Stimulated activated CD8-positive, alpha-beta memory T cell treated with anti-CD3 and anti-CD28 coated beads, Interleukin-4, amount 100 ng/mL, for 4 hours (primary cell): ENCODE measurements at places on chromosomes 1 and 21.

DNA sequence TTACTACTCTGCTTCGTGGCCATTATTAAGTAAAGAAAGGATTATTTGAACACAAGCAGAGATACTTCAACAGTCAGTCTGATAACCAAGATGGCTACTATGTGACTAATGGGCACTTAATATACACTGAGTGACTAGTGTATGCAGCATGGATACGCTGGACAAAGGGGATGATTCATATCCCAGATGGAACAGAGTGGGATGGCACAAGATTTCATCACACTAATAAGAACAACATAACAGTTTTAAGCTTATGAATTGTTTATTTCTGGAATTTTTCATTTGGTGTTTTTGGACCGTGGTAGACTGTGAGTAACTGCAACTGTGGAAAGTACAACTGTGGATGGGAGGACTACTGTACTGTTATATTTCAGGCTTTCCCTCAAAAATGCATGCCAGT lies 9.4 kb downstream of the ZCCHC17 start:
- no peak for DNase-seq

DNA sequence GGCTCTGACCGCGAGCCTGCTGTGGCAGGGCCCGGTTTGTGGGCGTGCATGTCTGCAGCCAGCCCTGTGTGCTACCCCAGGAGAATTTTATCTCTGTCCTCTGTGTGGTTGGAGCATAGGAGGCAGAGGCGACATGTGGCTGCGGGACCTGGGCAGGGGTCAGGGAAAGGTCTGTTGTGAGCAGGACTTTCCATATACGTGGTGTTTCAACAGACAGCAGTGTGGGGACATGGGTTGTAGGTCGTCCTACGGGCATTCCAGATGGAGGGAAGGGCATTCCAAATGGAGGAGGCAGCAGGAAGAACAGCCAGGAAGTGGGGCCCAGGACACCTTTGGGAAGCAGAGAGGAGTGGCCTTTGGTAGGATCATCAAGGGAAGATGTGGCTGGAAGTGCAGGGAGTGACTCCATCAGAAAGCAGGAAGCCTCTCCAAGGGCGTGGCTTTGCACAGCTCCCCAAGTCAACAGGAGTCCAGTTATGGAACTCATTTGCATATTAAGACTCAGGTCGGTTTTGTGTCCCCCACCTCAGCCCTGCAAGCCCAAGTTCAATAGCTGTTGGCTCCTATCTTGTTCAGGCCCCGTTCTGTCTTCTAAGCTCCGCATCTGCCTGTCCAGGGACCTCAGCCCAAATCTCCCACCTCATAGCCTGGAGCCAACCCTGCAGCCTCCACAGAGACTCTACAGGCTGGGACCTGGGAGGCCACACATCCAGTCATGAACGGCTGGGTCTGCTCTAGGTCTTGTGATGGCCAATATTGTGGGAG lies 309.1 kb downstream of the MATN1 start:
- no peak for DNase-seq

DNA sequence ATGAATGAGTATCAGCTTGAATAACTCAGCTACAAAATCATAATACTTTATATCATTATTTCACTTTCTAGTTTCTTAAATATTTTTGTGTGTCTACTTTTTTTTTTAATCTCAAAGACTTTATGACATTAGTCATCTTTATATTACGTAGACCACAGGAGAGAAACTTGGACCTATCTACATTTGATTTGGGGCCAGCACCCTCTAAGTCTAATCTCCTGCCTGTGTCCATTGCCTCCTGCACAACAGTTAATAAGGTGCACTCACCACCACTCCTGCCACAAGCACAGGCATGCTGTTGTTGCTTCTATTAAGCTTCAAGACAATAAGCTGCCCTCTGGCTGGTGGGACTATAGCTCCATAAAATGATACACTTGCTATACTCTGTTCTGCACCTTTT lies 70.4 kb downstream of the DIRAS3 start:
- DNase-seq = no peak

DNA sequence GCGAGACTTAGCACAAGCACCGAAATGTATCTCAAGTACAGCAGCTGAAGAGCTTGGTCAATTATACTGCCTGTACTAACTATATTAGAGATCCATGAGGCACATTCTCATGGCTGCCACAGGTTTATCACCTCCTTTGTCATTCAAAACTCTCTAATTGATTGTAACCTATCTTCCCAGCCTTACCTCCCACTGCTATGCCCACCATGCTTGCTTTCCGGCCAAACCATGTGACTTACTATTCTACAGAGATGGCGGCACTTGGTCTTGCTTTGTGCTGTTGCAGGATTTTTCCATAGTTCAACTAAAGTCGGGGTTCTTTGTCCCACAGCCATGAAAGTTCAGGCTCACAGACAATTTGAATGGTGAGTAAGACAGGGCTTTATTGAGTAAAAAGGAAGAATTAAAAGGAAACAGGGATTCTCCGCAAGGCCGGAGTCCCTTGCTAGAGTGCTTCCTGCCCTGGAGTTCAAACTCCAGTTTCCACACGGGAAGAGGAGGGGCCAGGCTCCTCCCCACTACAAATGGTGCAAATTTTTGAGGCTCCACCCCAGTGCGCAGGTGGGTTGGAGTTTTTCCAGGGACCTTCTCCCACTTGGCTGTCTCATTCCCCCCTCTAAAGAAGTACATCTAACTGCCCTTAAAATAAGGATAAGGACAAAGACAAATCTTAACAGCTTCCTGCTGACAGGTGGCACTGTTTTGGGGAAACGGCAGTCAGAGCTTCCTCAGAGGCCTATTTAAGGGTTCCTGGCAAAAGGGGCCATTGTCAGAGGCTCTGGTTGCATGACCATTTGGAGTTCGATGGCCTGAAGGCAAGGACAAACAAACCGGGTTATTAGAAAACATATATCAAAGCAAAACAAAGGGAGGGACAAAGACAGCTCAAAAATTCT lies 28.7 kb downstream of the FMO2 start:
- no peak for DNase-seq

GRCh38 chr1:70966018-70966638 lies 81.5 kb downstream of the PTGER3 start:
- DNase-seq = no peak

DNA sequence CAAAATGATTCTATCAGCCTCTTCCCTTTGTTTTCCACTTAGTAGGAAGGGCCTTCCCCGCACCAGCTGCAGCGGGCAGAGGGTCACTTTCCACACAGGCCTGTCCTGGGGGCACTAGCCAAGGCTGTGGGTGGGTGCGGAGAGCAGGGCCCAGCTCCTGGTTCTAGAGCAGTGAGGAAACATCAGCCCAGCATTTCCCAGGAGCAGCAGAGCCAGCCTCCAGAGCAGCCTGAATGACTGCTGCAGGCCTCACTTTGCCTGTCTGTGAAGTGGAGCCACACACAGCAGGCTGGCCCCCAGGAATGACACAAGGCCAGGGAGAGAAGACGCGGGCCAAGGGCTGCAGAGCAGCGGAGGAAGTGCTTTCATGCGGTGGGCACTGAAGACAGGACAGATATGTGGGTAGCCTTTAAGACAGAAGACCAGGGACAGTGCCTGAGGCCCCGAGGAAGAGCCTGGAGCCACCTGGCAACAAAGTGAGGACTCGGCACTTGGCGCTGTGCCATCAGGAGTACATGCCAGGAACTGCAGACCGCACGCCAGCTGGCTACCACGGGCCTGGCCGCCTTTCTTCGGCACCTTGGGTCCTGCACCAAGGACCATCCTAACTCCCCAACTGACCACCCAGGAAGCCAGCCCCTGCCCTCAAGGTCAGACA lies 42.0 kb downstream of the ACOT7 start:
- DNase-seq = no peak

GRCh38 chr1:172162236-172162635 lies 258.2 kb upstream of the C1orf105 start:
- DNase-seq = no peak

DNA sequence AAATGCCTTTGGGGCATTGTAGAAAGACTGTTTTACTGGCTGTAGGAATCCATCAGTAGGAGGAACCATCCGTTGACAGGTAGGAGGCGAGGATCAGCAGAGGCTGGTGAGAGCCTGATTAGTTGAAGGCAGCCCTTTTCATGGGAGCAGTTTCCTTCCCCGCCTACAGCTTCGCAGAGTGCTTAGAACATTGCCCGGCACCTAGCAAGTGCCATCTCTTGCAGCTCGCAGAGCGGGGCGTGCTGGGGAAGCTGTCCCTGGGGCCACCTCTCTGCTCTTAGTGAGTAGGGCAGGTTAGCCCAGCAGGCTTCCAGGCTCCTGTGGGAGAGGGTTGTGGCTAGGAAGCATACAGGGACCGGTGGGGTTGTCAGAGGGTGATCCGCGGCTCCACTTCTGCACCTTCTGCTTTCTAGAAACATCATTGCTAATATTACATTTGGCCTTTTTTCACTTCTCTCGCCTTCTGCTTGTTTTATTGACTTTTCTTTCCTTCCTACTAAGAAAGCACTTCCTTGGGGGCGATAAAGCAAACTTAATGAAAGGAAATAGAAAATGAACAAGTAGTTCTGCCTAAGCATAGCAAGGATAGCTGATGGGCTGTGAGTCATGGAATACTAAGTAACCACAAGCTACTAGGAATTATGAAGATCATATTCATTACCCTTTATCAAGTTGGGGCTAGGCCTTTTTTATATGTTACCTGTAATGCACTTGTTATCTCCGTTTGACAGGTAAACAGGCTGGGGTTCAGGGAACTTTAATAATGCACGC lies 176.7 kb downstream of the GALNT2 start:
- DNase-seq = no peak

GRCh38 chr1:53459321-53460175 lies at the start of gene DMRTB1:
TSS of gene DMRTB1 (plus strand) at chr1:53459399. CDS start at chr1:53459454, 55 bp downstream.
- DNase-seq = no peak

DNA sequence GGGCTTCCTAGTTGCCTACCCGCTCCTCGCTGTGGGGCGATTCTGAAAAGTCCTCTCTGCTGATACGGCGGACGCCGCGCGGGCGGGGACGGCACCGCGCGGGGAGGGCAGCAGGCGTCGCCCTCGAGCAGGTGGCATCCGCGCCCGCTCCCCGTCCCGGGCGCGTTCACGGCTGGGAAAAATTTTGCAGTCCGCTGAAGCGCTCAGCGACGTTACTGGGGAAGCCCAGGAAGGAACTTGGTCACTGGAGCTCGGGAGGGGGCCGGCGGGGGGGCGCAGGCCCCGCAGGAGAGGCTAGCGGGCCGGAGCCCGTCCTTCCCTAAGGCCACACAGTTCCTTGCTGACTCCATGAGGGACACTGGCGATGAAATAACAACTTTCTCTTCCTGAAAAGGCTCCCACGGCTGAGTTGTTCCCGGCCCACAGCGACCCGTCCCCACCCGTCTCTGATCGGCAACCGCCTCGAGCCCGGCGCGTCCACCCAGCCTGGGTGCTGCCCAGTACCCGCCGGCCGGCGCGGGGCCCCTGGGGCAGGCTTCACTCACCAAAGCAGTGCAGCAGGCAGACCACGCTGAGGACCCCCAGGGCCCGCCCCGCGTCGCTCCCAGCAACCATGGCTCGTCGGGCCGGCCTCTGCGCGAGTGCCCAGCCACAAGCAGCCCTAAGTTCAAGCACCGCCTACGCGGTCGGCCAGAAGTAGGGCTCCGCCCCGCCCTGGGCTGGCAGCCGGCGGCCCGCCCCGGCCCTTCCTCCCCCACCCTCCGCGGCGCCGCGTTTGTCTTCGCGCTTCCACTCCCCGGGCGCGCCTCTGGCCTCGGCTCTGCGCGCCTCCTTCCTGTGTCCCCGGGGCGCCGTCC lies at the start of gene CD58:
TSS of gene CD58 (minus strand) at position 669 of the 857 bp plus-strand sequence. CDS start at position 615, 54 bp downstream.
- DNase-seq = peak; percentile 42

GRCh38 chr1:197776351-197777105 lies 1.2 kb upstream of the DENND1B start:
- no peak for DNase-seq

DNA sequence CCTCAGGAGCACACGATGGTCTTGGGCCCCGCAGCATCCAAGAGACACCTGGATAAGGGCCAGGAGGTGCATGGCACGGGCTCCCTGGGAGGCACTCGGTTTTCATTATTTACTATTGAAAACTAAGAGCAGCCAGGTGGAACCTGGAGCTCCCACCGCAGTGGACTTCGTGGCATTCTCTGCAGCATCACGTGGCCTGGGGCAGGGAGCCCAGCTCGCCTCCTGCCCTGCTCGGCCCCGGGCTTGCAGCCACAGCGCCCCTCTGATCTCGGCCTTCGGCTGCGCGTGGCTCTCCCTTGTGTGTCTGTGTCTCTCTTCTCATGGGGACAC lies 121.6 kb downstream of the SIK1 start:
- DNase-seq = no peak

- DNase-seq = no peak
Observed at GRCh38 chr21:45602106-45602505, 41.4 kb upstream of the PCBP3 start.

- DNase-seq = no peak
Observed at GRCh38 chr1:150575072-150575489, 4.3 kb downstream of the MCL1 start.

- DNase-seq = no peak
Observed at GRCh38 chr1:231420299-231420958, 1.7 kb downstream of the EGLN1 start.

DNA sequence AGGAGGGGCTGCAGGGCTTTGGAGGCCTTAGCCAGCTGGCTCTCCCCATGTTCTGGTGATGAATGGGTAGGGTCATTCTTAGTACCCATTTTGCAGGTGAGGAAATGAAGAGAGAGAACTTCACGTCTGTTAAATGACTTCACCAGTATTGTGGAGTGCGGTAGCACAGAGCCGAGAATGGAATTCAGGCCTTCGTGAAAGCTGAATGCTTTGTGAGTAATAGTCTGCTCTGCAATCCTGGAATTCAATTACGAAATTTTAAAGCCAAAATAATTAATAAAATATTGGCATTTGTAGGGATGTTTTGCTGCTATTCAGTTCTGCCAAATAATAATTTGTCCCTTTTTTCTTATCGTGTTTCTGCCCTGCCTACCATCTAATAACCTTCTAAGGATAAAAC lies 197.7 kb downstream of the GREM2 start:
- no peak for DNase-seq

- DNase-seq = no peak
Observed at GRCh38 chr1:64097859-64098258, 105.6 kb upstream of the UBE2U start.

DNA sequence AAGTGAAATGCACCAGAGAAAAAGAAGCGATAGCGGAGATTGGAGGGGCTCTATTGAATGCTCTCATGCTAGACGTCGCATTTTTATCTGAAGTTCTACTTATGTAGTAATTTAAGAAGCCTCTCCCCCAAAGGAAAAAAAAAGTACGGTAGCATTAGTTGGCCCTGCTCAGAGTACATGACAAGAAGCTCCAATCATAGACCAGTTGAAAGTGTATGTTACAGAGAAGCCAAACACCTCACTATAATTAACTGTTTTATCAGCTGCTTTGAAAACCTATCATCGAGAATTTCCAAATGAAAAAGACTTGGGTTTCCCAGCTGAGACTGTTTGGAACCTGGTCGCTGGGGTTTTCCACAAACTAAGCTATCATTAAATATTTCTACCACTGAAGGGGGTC lies 19.6 kb upstream of the OVAAL start:
- DNase-seq = no peak

DNA sequence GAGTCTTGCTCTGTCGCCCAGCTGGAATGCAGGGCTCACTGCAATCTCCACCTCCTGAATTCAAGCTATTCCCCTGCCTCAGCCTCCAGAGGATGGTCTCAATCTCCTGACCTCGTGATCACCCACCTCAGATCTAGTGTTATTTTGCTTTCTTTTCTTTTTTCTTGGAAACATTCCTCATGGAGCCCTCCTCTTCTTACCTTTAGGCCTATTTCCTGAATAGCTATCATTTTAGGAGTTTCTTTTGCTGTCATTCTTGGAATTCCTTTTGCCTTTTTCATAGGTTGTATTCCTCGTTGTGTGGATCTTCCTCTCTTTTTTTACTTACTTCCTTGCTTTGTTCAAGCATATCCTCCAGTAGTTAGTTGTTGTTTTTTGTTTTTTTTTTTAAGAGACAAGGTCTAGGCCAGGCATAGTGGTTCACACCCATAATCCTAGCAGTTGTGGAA lies 173.8 kb downstream of the RASAL2 start:
- no peak for DNase-seq
